ENCODE measurements at places on chromosomes 11 and 22.

DNA sequence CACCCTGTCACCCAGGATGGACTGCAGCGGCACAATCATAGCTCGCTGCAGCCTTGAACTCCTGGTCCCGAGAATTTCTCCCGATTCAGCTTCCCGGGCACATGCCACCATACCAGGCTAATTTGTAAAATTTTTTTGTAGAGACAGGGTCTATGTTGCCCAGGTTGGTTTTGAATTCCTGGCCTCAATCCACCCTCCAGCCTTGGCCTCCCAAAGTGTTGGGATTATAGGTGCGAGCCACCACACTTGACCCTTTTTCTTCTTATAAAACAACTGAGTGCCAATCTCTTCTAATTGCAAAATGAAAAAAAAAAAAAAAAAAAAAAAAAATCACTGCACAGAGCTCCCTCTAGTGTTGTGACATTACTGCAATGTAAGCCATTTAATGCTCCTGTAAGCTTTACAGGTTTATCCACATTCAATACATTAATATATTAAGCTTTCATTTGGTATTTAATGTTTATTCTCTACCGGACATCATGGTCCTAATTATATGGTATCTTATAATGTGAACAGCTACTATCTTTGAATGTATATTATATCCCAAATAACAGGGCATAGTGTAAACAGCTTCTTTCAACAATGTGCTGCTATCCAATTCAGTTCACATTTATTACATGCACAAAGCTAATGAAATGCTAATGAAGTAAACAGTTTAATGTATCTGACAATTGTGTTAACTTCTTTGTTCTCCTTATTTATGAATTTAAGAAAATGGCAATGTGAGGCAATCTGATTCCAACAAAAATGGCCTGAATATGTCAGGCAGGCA lies 44.6 kb downstream of the COPB1 start:
- DNase-seq = no peak

- no peak for DNase-seq
These were observed 5.0 kb downstream of the CRELD2 start for GRCh38 chr22:49923445-49923844.

GRCh38 chr22:30858976-30859713 lies 109.4 kb downstream of the MORC2 start:
- DNase-seq = no peak

GRCh38 chr11:76026281-76026680 lies 180.0 kb downstream of the WNT11 start:
- no peak for DNase-seq

DNA sequence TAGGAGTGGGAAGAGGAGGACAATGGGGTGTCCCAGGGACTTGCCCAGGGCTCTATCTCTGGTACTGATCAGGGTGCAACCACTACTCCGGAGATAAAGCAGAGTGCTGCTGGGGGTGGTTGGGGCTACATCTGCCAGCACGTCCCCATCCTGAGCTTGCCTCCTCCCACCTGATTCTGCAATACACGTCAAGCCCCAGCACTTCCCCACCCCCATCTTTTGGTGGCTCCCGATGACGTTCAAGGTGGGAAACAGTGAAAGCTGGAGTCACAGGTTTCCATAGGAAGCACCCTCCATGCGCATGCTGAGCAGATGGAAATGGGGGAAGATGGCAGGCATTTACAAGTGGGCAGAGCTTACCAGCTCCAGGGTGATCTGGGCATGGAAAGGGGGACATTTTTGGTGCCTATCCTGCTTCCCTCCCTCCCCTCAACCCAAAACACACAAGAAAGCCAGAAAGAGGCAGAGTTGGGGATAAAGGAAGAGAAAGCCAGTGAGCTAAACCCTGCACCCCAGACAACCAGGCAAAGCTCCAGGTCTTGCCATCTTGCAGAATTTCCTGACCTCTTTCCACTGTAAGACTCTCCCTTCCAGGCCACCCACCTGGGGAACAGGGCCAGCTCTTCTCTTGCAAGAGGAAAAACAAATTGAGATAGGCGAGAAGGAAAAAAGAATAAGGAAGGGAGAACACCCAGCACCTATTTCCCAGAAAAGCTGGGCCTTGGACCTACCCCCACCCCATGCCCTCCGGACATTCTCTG lies 15.8 kb downstream of the SYT7 start:
- DNase-seq = no peak

DNA sequence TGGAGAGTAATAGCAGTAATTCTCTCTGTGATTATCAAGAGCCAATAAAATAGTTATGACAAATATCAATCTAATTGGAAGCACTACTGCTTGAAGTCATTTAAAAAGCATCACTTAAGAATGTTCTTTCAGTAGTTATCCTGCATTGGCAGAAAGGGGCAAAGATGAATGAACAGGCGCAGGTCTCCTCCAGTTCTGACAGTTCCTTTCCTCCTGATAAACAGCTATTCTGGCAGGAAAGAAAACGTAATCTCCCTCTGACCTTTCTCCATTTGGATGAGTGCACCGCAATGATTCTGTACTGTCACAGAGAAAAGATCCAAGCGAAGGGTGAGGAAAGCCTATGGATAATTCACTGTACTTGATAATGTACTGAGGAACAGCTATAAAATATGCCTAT lies 521.5 kb downstream of the LRRC4C start:
- no peak for DNase-seq

DNA sequence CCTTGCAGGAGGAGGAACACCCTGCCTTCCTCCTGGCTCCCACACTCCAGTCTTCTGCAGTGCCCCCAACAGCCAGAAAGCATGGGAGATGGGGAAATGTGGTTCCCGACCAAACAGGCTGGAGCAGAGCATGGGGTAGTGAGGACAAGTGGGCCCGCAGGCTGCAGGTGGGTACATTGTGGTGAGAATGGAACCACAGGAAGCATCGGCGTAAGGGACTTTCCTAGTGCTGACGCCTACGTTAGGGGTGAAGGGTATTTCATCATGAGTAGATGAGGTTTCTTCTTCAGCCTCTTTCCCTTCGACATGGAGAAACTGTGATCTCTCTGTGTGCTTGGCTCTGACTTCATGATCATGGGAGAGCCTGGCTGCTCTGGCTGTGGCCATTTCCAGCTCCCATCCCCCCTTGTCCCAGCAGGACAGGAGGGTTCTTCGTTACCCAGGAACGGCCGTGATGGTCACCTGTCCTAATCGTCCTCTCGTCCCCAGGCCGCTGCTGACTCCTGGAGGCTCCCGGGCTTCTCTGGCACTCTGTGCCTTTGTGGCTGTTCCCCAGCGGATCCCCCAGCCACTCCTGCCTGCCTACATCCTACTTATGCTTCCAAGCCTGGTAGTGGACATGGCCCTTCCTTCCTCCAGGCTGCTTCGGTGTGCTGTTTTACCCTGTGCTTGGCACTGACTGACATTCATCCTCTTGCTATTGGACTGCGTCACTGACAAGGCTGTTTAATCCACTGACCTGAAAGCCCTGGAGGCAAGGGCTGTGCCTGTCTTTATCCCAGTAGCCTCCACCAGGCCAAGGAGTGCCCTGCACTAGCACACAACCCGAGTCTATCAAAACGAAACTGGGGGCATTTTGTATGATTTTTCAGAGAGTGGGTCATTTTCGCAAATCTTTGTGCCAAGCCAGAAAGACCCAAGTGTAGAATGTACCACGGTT lies 65.2 kb upstream of the CECR2 start:
- peak; percentile 62 for DNase-seq

GRCh38 chr11:108788565-108789199 lies 123.8 kb downstream of the DDX10 start:
- DNase-seq = no peak

- DNase-seq = no peak
These were observed 118.6 kb downstream of the WNT11 start for GRCh38 chr11:76087749-76088148.

DNA sequence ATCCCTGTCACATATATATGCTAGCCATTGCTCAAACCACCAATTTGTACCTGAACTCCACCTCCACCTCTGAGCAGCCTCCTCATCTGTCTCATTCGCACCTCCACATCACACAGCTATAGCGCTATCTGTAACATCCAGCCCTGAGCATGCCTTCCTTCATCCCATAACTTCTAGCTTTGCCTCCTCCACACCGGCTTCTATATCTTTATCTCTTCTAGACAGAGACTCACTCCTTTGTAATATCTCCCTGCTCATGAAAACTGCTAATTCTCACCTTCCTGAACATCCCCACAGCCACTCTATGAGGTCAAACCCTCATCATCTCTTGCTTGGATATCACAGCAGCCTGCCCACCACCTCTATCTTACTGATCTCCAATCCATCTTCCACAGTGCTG lies 5.9 kb downstream of the SIAE start:
- DNase-seq = no peak

DNA sequence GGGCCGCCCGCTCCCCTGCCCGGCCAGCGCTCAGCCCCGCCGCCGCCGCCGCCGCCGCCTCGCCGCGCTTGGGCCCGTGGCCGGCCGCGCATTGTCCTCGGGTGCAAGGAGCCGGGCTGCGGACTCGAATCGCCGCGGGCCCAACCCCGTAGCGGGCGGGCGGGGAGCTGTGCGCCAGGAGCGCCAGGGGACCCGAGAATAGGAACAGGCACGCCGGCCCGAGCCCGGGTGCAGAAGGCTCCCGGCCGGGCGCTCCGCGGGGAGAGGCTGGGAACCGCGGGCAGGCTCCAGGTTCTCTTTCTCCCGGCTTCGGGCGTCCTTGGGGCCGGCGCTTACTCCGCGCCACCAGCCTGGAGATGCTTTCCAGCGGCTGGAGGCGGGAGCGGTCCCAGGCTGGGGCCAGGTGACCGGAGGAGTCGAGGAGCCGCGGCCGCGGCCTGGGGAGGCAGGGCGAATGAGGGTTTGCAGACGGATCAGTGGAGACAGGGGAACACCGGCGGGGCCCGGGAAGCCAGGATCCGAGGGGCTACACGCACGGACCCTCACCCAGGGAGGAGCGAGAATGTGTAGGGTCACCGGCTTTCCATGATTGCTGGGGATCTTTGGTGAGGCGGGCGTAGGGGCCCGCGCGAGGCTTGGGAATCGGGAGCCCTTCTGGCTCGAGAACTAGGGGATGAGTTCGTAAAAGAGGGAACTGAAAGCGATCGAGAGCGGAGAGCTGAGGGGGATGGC lies 726 bp downstream of the PKNOX2 start:
- DNase-seq = no peak

- DNase-seq = no peak
These were observed 37.4 kb downstream of the KCNQ1 start for GRCh38 chr11:2482204-2482603.

Measured in activated CD4-positive, alpha-beta T cell treated with anti-CD3 and anti-CD28 coated beads, Interleukin-2, amount 10 ng/mL, durations not matched to agents 7 days and 5 days (primary cell).